ENCODE measurements at places on chromosomes 13 and 19.
A peak's percentile ranks its signal among the peaks of the same experiment; 100 is the strongest.

- no peak for DNase-seq
Measured at GRCh38 chr13:40368127-40368891, 298.1 kb downstream of the FOXO1 start.

GRCh38 chr19:13579388-13580060 lies 73.2 kb upstream of the CACNA1A start:
- DNase-seq: no peak

- peak; percentile 71 for DNase-seq
Measured at GRCh38 chr19:34662919-34663318, 14.0 kb downstream of the SCGB2B2 start.

- DNase-seq: no peak
Measured at GRCh38 chr13:109207622-109208021, 578.2 kb downstream of the MYO16 start.

DNA sequence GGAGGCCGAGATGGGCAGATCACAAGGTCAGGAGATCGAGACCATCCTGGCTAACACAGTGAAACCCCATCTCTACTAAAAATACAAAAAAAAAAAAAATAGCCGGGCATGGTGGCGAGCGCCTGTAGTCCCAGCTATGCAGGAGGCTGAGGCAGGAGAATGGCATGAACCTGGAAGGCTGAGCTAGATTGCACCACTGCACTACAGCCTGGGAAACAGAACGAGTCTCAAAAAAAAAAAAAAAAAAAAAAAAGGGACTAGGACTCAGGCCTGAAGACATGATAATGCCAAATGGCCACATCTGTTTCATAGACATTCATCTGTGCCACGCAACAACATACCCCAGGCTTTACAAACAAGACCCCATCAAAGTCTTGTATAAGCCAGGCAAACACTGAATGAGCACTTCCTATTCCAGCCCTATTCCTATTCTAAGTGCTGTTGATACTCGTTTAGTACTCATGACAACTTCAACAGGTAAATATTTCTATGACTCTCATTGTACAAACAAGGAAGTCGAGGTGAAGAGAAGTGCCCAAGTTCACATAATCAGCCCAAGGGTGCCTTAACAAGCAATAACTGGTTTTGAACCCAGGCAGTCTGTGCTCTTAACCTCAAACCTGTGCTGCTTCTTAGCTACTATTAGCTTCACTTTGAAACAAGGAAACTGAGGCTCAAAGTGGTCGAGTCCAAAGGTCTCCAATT lies 1.7 kb downstream of the B9D2 start:
- DNase-seq: no peak

GRCh38 chr19:18423258-18424020 lies 4.2 kb downstream of the SSBP4 start:
- DNase-seq: no peak

GRCh38 chr13:113981194-113981605 lies 7.3 kb upstream of the C13orf46 start:
- no peak for DNase-seq

GRCh38 chr19:49676136-49676783 lies 811 bp upstream of the PRMT1 start:
- DNase-seq: no peak

GRCh38 chr19:10998666-10999065 lies 37.8 kb downstream of the SMARCA4 start:
- no peak for DNase-seq

GRCh38 chr13:106850973-106851650 lies 283.2 kb upstream of the ARGLU1 start:
- no peak for DNase-seq

DNA sequence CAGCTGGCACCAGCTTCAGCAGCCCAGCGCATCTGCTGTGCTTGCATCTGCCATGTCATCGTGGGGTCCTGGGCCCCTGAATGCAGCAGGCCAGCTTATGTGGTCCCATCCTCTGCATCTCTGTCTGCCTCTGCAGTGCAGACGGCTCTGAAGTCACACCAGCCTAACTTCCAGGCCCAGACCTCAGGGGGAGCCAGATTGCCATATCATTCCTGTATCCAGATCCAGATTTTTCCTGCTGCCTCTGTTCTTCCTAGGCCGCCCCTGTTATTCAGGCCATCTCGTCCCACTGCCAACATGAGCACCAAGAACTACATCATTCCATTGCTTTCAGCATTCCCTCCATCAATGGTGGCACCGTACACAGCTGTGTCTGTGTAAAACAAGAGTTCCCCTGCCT lies 571.6 kb downstream of the UQCRFS1 start:
- no peak for DNase-seq

DNA sequence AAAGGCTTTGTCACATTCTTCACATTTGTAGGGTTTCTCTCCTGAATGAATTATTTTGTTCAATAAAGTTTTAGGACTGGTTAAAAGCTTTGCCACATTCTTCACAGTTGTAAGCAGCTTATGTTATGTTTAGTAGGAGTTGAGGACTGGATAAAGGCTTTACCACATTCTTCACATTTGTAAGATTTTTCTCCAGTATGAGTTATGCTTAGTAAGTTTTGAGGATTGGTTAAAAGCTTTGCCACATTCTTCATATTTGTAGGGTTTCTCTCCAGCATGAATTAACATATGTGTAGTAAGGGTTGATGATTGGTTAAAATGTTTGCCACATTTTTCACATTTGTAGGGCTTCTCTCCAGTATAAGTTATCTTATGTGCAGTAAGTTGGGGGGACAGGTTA lies 79.9 kb downstream of the ZNF431 start:
- no peak for DNase-seq

- DNase-seq: no peak
Measured at GRCh38 chr19:1313695-1314613, 28.3 kb downstream of the EFNA2 start.

GRCh38 chr19:29964171-29964570 lies 22.1 kb downstream of the URI1 start:
- no peak for DNase-seq

- DNase-seq: no peak
Measured at GRCh38 chr19:35455616-35456201, 7.7 kb downstream of the FFAR2 start.

GRCh38 chr13:66237411-66238062 lies 992.6 kb downstream of the PCDH9 start:
- DNase-seq: no peak
